ENCODE measurements at places on chromosomes 5 and 9.
A peak's percentile ranks its signal among the peaks of the same experiment; 100 is the strongest.

GRCh38 chr9:99294850-99295461, 72.9 kb downstream of the SEC61B start:
- no peak for DNase-seq

DNA sequence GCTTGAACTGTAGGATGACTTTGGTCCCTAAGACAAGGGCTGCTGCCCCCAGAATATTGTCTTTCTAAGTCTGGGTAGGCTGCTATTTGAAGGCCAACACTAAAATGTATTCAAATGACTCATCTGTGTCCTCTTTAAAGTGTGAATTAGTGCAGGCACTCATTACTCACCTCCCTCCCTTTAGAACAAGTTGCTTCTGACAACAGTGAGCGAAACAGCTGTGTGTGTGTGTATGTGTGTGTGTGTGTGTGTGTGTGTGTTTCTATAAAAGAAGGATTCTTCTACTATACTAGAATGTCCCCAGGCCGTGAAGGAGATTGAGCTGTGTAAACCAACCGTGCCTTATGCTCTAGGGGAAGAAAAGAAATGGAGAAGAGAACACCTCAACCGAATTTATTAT, 1337.2 kb downstream of the PTPRD start:
- DNase-seq: no peak

DNA sequence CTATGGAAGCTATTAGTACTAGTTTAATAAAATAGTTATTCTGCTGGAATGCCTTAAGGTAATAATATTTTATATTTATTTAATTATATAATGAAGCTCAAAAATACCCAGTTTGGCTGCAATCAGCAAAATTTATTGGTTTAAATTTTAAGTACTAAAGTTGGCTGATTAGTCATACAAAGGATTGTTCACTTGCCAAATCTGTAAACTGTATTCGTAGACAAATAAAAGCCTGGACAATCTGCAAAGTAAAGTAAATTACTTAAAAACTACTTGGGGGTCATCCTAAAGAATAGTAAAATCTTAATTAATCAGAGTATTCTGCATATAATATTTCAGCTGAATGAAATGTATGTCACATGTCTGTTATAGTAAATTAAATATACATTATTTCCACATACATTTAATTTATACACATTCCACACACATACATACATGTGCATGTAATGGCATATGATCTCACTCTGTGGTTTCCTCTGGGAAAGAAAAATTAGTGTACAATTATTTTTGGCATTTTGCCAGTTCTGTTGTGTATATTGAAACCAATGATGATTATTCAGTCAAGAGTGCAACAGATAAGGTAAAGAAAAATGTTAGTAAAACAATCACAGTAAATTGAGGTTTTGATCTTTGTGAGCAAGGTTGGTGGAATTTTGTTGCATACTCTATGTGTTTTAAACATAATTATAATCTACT, 455.9 kb downstream of the CDH9 start:
- no peak for DNase-seq

DNA sequence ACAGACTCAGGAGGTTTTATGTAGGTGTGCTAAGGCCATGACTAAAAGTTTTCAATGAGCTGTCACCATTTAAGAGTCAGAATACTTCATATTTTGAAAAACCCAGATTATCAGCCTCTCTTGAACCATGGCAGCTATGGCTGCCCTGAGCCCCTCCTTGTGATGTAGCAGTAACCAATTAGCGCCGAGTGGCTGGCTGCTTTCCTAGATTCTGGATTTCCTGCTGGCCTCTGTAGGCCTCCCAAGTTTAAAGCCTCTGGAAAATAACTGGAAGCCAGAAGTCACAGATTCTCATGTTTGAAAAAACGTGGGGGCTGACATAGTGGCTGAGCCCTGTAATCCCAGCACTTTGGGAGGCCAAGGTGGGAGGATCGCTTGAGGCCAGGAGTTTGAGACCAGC, 25.5 kb downstream of the DAB2IP start:
- DNase-seq: no peak

DNA sequence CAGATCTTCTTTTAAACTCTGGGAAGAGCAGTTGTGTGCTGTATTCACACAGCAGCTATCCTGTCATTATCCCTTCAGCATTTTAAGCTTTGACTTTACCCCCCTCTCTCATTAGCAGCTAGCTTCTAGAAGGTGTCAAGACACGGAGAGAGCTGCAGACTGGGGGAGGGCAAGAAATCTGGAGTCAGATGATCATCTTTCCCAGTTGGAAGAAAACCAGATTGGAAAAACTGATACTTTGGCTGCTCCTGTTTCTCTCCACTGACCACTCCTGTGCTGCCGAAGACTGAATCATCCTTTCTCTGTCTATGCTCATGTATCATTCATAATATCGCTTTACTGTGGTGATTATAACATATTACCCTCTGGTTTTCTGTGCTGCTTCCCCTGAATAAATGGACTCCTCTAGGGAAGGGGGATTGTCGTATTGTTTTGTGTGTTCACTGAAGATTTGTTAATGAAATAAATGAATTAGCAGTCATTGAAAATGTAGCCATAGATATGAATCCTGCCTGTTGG, 75.1 kb downstream of the SH3GL2 start:
- DNase-seq: no peak

- DNase-seq: no peak
Measured at GRCh38 chr5:100905259-100905914, 2.3 kb upstream of the ST8SIA4 start.

GRCh38 chr5:171628633-171628974, 157.0 kb upstream of the SMIM23 start:
- no peak for DNase-seq

DNA sequence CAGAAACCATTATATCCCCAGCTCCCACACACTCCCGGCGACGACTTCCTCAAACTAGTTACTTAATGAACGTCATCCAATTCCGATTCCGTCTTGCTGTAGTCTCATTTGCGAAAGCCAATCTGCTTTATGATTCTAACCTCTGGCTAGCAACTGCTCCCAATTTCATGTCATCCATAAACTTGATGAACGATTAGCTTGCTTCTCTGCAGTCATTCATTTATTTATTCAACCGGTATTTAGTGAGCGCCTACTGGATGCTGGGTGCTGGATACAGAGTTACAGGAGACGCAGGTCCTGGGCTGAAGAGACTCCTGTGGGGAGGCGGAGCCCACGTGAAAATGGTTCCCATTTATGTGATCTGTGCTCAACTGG, 46.2 kb downstream of the TSPAN17 start:
- no peak for DNase-seq

- no peak for DNase-seq
Measured at GRCh38 chr9:114981063-114981462, 50.7 kb upstream of the TNFSF8 start.

DNA sequence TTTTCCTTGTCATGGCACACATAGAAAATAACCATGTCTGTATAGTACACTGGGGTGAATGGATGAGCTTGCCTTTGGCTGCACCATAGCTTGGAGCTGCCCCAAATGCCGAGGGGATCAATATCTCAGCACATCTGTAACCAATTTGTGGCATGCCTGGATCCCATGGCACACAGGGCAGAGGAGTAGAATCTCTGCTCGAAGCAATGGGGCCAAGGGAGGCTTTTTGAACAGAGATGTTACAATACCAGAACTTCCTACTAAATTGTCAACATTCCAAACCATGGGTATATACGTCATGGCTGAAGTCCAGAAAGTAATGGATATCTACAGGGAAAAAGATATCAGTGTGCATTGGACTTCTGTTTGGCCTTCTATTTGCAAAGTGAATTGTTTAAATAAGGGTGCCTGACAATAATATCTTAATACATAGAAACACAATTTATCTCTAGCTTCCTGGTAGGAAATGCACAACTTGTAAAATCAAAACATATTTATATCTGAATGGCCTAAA, 39.0 kb downstream of the ESM1 start:
- DNase-seq: no peak

DNA sequence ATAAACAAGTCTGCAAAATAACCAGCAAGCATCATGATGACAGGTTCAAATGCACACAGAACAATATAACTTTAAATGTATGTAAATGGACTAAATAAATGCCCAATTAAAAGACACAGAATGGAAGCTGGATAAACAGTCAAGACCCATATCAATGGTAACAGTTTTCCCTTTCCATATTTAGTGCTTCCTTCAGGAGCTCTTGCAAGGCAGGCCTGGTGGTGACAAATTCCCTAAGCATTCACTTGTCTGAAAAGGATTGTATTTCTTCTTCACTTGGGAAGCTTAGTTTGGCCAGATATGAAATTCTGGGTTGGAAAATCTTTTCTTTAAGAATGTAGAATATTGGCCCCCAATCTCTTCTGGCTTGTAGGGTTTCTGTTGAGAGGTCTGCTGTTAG, 120.2 kb upstream of the RASA1 start:
- no peak for DNase-seq

GRCh38 chr9:4686112-4686511, 6.7 kb downstream of the CDC37L1 start:
- DNase-seq: no peak

DNA sequence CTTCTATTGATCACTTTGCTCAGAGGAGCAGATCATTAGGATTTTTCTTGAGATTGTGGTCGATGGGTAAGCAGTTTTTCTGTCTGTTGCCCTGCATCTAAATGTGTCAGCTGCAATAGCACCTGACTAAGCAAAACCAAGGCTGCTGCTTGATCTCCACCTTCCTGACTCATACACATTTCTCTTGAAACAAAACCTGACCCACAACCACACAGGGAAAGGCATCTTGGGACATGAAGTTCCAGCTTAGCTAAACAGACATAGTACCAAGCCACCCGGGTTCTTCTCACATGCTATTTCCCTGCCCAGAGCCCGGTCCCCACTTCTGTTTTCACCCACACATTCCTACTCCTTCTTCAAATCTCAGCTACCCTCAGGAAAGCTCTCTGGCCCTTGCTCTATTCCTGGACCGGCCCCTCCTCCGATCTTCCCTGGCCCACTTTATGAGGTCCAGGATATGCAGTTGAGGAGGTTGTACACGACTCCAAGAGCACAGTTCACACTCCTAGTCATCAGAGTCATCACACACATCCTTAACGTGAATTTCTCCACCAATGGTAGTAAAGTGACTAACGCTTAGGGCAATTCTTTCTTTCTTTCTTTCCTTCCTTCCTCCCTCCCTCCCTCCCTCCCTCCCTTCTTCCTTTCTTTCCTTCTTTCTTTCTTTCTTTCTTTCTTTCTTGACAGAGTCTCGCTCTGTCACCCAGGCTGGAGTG, 16.0 kb upstream of the ZBTB43 start:
- DNase-seq: peak; percentile 11

GRCh38 chr5:92050970-92051369, 667.9 kb upstream of the ARRDC3 start:
- DNase-seq: no peak

DNA sequence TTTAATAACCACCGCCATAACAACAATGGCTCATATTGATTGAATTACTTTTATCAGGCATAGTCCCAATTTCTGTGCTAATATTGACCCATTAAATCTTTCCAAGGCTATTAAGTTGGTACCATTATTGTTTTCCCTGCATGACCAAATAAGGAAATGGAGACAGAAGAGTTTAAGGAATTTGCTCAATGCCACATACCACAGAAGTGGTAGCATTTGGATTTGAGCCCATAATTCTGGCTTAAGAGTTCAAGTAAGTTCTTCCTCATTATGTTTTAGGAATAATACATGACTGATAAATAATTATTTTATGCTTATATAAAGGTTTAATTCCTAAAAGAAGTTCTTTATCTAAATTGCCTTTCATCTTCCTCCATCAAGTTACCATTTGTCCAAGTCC, 43.4 kb upstream of the HAPLN1 start:
- DNase-seq: no peak

DNA sequence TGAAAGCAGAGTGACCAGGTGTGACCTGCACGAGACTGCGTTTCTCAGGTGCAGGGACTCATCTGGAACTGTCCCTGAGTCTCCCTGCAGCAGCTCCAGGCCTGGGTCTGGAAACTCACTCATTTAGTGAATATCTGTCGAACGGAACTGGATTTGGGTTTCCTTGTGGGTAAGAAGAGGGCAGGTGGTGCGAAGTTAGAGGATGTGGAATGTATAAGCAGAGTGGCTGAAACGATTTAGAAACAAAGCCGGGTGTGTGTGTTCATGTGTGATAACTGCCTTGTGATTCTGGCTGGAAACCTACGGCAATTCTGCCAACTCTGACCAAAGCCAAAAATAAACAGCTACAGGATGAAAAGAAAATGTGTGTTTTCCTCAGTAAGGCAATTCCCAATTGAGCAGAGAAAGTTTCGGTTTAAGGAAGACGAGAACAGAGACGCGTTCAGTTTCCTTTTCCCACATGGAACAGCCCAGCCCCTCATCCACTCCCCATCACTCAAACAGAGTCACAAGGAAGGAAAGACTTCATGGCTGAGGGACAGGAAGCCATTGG, 130.3 kb downstream of the NSG2 start:
- DNase-seq: no peak
